8988T (cell line): ENCODE measurements at places on chromosomes 11 and 22.

DNA sequence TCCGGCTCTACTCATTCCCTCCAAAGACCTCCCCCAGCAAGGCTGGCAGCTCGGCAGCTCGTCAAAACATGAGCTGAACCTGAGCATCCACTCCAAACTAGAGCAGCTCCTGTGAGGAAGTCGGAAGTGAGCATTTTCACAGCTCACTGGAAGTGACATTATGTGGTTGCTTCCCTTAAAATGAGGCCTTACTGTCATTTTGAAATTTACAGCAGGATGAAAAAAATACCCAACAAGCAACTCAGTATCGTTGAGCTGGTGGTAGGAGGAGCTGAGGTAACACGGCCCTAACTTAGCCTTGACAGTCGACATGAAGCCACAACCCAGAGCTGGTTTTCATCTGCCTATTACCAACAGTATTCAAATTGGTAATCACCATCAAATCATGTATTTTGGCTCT, 38.0 kb upstream of the ARFGAP3 start:
- no peak for DNase-seq

GRCh38 chr22:44460287-44460686, 37.7 kb downstream of the RTL6 start:
- no peak for DNase-seq

- no peak for DNase-seq
Observed at GRCh38 chr11:20360650-20361049, 2.9 kb upstream of the HTATIP2 start.

- no peak for DNase-seq
Observed at GRCh38 chr11:111173221-111173620, 72.3 kb upstream of the POU2AF2 start.

- no peak for DNase-seq
Observed at GRCh38 chr11:88535916-88536547, 198.5 kb upstream of the CTSC start.

- no peak for DNase-seq
Observed at GRCh38 chr22:35726398-35726797, 8.7 kb downstream of the APOL5 start.

- DNase-seq, result no peak
Observed at GRCh38 chr11:34351687-34352469, 5.9 kb downstream of the ABTB2 start.

DNA sequence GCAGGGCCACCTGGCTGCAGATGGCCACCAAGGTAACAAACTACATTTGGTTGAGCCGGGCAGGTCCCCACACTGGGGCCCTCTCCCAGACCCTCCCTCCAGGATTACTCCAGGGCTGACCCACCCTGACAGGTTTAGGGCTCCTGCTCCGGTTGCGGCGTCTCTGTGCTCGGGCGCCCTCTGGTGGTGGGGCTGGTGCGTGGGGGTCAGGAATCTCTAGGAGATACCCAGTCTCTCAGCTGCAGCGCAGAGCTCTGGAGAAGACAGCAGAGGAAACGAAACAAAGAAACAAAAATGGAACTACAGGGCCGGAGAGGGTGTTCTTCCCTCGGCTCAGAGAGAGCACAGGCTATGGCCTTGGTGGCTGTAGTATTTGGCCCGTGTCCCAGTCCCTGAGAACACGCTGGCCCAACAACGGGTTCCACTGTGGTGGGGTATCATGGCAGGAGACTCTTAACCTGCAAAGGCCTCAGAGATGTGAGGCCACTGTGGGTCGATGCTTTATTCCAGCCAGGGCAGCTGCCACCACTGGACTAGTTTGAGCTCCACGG, 2.4 kb downstream of the C11orf96 start:
- DNase-seq, result peak; percentile 96

DNA sequence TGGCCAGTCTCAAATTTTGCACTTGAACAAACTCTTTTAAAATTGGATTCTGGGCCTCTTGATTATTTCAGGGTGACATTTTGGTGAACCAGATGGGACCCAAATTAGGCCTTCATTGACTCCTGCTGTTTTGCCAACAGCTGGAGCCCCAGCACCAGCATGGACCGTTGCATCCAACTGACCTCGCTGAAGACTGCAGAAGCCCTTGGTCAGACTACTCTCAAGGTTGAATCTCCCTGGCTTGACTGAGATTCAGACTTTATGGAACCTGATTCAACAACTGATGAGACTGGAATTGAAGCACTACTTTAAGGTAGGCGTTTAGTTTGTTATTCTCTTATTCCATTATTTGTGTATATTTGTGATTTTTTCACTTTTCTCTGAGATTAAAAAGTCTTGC, 41.7 kb downstream of the NARS2 start:
- DNase-seq, result no peak

- no peak for DNase-seq
Observed at GRCh38 chr11:104254347-104254746, 90.4 kb upstream of the PDGFD start.
